LoVo (cell line): ENCODE measurements at places on chromosomes 5 and 9.

- no peak for DNase-seq
These were observed 8.3 kb downstream of the CRB2 start for GRCh38 chr9:123364241-123364824.

GRCh38 chr5:159131951-159132350 is 32.2 kb upstream of the EBF1 start:
- DNase-seq = no peak

GRCh38 chr5:122156724-122157325 is 27.5 kb downstream of the ZNF474 start:
- DNase-seq = no peak

- DNase-seq = no peak
These were observed 591.1 kb downstream of the DTWD2 start for GRCh38 chr5:118397236-118397635.

DNA sequence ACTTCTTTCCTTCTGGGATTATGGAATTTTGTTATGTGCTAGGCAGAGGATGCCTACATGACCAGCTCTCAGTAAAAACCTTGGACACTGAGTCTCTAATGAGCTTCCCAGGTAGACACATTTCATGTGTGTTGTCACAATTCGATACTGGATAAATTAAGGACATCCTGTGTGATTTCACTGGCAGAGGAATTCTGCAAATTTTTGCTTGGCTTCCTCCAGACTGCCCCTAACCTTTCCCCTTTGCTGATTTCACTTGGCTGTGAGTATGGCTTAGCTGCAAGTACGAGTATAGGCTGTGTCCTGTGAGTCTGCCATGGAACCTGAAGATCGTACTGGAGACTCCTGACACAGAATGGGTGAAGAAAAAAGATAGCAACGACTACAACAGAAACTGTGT is 47.6 kb downstream of the MRPS27 start:
- no peak for DNase-seq

GRCh38 chr5:171705830-171706468 is 79.7 kb upstream of the SMIM23 start:
- DNase-seq = no peak

- no peak for DNase-seq
These were observed 11.3 kb downstream of the C5orf15 start for GRCh38 chr5:133957080-133957479.

GRCh38 chr5:126438267-126438666 is 15.1 kb downstream of the GRAMD2B start:
- no peak for DNase-seq

DNA sequence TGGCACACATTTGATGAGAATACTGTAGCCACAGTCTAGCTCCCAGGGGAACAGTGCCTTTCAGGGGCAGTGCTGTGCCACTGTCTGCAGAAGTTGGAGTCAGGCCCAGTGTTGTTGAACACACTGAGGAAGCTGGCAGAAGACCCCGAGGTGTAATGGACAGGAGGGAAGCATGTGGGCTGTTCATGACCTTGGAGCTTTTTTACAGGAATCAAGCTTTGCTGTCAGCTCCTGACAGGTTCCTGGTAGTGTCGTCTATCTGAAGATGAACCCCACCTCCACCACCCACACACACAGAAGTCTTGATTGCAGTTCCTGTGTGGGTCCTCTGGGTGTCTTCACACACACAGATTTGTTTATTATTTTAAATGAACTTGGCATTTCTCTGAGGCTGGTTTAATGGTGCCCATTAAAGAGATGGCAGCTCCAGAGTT is 40.3 kb upstream of the TNFAIP8 start:
- peak; percentile 26 for DNase-seq
